Activated CD4-positive, CD25-positive, alpha-beta regulatory T cell treated with anti-CD3 and anti-CD28 coated beads, Interleukin-2, amount 50 U/mL, for 24 hours (primary cell): ENCODE measurements at places on chromosomes 7 and 10.

- ATAC-seq = peak; percentile 56
These were observed 9.3 kb downstream of the TCAF1 start for GRCh38 chr7:143892527-143893300.

DNA sequence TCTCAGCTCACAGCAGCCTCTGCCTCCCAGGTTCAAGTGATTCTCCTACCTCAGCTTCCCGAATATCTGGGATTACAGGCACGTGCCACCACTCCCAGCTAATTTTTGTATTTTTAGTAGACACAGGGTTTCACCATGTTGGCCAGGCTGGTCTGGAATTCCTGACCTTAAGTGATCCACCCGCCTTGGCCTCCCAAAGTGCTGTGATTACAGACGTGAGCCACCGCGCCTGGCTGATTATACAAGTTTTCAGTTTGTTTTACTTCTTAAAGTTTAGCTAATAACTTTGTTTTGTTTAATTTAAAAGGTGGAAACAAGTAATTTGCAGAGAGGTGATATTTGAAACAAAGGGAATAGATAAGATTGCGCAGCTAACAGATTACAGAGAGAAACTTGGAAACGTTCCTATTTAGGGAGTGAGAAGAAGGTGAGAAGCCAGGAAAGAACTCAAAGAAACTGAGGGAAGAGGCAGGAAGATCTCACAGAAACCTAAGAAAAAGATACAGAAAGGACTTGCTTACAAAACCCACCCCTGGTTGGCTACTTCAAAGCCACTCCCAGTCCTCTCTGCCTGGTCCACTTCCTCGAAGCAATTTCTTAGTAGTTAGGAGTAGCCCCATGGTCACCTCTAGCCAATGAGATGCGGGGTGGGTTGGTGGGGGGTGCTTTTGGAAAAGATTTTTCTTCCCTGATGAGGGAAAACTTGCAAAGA lies 15.0 kb upstream of the PDLIM1 start:
- ATAC-seq = no peak

GRCh38 chr10:67036808-67037207 lies 111.0 kb downstream of the LRRTM3 start:
- no peak for ATAC-seq

DNA sequence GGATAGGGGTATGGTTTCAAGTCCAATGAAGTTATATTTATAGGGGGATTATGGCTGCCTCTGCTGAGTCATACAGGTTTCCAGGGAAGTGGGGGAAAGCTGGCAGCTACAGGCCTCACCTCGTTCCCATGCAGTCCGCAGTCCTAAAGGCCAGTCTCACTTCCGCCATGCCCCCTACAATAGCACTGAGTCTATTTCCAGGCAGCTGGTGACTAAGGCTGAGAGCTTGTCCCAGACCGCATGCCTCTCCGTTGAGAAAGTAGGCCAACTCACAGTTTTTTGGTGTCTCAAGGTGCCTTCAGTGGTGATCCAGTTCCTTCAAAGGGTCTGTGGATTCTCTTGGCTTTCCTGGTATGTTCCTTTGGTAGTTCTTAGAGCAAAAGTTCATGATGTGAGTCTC lies 203.9 kb upstream of the GLI3 start:
- no peak for ATAC-seq

DNA sequence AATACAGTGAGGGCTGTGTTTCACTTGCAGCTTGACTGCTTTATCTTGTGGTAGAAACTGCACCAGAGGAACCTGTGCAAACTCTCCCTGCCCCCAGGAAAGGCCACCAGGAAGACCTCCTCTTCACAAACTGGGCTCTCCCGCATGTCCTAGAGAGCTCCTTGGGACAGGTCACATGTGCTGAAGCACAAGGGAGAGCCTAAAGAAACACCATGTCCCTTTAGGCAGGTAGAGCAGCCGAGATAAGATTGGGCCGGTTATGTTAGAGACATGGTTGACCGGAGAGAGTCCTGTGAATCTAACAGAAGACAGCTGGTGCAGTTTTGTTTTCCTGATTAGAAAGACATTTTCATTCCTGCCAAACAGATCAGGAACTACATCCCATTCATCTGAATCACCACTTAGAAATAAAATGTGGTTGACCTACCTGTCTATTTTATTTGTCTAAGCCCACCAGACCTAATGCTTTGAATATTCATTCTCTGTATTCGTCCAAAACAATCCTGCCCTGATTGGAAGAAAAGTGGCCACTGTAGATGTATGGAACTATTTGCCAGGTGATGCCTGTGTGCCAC lies 224.1 kb downstream of the GLI3 start:
- no peak for ATAC-seq

GRCh38 chr7:141986923-141987322 lies 8.8 kb upstream of the MGAM start:
- no peak for ATAC-seq

- ATAC-seq = no peak
These were observed 891.6 kb downstream of the GRM8 start for GRCh38 chr7:126361183-126361582.

GRCh38 chr10:550665-551372 lies 138.6 kb downstream of the DIP2C start:
- no peak for ATAC-seq

DNA sequence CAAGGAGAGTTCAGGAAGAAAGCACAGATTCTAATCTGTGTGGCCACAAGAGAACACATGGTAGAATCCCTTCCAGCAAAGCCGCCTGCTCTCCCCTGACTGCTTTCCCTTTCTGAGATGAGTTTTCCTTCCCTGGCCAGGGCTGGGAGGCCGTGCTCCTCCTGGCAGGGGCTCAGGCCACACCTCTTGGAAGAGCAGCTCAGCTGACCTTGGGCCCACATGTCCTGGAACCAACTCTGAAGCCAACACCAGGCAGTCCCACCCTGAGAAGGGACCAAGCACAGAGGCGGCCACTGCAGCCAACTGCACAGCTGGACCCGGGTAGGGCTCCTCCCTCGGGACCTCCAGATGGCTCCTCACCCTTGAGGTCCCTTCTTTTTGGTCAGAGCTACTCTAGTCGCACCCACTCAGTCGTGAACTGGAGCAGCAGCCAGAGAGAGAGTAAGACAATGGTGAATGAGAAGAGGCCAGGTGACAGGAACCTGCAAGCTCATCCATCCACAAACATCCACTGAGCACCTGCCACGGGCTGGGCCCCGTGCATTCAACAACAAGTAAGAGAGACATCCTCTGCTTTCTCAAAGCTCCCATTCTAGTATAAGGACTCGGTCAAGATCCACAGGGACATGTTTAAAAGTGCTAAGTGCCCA lies 40.3 kb downstream of the FAM53B start:
- ATAC-seq = no peak

- no peak for ATAC-seq
These were observed 5.0 kb downstream of the PDZD8 start for GRCh38 chr10:117370205-117370604.

GRCh38 chr7:97357459-97357858 lies 240.0 kb downstream of the SDHAF3 start:
- no peak for ATAC-seq

DNA sequence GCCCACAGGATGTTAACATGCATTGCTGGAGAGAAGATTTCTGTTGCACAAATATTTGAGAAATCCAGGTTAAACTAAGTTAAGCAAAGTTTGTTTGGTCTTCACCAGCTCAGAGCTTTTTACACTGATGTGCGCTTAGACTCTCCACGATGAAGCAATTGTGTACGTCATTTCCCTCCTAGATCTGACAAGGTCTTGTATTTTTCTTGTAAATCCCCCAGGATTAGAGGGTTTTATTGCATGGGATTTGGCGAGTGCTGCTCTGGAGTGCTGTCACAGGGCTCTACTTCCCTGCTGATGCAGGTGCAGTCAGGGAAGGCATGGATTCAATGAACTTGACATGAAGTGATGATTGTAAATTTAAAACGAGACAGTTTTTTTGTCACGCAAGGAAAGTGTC lies 173.3 kb downstream of the PDE1C start:
- no peak for ATAC-seq

DNA sequence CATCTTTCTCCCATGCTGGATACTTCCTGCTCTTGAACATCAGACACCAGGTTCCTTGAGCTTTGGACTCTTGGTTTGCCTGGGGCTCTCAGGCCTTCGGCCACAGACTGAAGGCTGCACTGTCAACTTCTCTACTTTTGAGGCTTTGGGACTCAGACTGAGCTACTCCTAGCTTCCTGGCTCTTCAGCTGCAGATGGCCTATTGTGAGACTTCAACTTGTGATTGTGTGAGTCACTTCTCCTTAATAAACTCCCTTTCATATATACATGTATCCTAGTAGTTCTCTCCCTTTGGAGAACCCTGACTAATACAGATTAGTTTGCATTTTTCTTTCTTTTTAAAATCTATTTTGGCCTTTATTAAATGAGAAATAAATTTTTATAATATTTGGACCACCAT lies 276.2 kb upstream of the SEMA3C start:
- no peak for ATAC-seq

- ATAC-seq = peak; percentile 53
These were observed 13.4 kb upstream of the RASSF4 start for GRCh38 chr10:44946205-44946604.

DNA sequence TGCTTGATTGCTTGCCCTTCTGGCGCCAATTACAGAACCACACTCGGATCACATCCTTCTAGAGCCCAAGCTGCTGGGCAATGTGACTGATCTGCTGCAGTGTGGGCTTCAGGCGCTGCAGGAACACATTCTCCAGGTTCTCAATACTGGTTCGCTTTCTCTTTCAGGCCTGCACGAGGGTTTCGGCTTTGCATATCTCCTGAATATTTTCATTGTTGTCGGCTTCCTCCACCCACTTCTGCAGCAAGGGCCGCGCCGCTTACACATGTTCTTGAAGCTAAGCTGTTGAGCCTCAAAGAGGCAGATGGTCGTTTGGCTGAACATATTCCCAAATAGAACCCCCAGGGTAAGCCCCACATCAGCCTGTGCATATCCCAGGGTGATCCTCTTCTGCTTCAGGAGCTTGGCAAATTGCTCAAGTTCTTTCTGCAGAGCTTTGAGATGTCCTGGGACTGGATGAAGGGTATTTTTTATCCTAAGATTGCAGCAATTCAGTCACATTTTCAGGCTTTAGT lies 64.6 kb downstream of the HERC4 start:
- ATAC-seq = no peak

GRCh38 chr7:155560196-155560885 lies 14.0 kb upstream of the CNPY1 start:
- no peak for ATAC-seq

- ATAC-seq = no peak
These were observed 821.3 kb downstream of the LRMDA start for GRCh38 chr10:76252733-76253132.

GRCh38 chr10:28256776-28257175 lies 46.1 kb downstream of the MPP7 start:
- no peak for ATAC-seq

GRCh38 chr10:97040706-97041105 lies 145.1 kb downstream of the SLIT1 start:
- no peak for ATAC-seq

GRCh38 chr7:6546498-6547251 lies 4.6 kb downstream of the GRID2IP start:
- ATAC-seq = no peak

GRCh38 chr10:18271491-18271890 lies 131.3 kb downstream of the CACNB2 start:
- no peak for ATAC-seq

DNA sequence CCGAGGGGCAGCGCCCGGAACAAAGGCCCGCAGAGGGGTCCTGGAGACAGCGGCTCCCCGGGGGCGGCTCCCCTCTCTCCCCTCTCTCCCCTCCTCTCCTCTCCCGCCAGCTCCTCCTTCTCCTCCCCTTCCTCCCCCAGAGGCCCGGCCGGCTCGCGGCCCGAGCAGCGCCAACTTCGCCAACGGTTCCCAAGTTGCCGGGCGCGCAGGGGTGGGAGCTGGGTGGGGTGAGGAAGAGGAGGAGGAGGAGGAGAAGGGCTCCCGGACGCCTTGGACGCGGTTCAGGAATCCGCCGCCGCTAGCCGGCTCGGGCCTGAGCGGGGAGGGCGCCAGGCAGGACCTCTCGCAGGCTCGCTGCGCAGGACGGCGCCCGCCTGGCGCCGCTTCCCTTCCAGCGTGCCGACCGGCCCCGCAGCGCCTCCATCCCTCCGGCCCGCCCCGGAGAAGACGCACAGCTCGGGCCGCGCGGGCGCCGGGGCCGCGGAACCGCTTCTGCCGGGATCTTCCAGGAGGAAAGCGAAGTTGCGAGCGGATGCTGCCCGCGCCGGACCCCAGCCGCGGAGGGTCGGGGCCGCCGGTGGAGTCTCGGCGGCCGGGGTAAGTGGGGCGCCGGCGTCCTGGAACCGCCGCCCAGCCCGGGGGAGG lies at the start of gene CHST3:
CHST3 (plus strand) TSS at position 298 of the 645 bp plus-strand sequence. CDS start 41,448 bp downstream, outside the sequence.
- ATAC-seq = peak; percentile 39

DNA sequence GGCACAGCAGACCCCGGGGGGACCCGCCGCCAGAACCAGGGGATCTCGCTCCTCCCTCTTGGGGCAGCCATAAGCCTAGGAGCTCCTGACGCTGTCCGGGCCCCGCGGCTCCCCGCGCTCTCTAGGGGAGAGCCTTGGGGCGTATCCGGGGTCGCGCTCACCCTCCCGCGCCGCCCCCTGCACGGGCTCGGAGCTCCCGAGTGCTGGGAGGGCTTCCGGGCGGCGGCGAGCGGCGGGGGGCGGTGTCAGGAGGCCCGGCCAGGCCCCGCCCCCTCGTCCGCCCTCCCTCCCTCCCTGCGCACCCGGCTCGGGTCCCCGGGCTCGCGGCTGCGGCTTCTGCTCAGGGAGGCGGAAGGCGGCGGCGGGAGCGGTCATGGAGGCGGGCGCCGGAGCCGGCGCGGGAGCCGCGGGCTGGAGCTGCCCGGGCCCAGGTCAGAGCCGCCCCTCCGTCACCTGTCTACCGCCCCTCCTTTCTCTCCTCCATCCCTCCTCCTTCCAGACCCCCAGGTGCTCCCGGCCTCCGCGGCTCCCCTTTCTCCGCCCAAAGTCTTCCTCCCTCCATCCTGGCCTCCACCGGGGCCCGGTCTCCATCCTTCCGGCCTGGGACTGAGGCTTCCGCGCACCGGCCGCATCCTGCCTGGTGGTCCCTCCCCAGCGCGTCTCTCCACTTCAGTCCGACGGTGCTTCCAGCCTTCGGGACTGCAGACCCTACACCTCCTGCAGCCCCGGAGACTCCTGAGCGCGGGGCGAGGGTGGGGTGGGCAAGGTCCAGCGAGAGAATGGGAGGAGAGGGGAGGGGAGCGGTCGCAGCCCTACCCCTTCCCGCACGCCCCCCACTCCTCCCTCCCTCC lies at the start of gene CCDC136:
CCDC136 (plus strand) TSS at position 848 of the 851 bp plus-strand sequence. CDS start 444 bp downstream, outside the sequence.
- peak; percentile 89 for ATAC-seq

- no peak for ATAC-seq
These were observed 43.4 kb upstream of the PTER start for GRCh38 chr10:16393271-16393858.

- ATAC-seq = no peak
These were observed 245.2 kb upstream of the PLXDC2 start for GRCh38 chr10:19570991-19571390.

DNA sequence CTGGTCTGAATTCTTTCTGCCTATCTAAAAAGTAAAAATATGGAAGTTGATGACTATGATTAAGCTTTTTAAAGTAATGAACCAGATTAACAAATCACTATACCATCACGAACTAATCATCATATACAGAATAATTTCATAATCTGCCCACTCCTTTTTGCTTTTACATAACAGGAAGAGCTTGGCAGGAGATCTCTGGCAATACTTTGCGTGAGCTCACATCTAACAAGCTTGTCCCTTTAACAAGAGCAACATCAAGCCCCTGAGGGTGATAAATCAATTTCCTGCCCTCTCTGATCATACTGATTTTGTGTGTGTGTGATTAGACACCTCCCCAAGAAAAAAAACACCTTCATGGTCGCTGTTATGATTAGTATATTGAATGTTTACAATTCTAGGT lies 143.5 kb upstream of the ASAH2 start:
- ATAC-seq = peak; percentile 36
